ENCODE measurements at places on chromosomes 2 and 18.

DNA sequence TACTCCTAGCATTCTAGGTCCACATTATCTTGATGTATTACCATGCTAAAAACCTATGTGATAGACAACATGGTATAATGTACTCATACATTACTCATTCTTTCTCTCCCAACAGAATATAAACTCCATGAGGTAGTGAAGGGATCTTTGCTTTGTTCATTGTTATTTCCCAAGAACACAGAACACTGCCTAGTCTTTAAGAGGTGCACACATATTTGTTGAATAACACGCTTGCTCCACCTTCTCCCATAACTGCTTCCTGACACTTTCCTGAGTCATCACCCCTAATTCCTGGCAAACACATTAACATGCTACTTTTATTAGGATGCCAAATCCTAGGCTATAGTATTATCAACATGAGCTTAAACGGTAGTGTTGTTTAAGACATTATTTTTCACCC lies 41.3 kb downstream of the REV1 start:
- peak; percentile 43 for DNase-seq

DNA sequence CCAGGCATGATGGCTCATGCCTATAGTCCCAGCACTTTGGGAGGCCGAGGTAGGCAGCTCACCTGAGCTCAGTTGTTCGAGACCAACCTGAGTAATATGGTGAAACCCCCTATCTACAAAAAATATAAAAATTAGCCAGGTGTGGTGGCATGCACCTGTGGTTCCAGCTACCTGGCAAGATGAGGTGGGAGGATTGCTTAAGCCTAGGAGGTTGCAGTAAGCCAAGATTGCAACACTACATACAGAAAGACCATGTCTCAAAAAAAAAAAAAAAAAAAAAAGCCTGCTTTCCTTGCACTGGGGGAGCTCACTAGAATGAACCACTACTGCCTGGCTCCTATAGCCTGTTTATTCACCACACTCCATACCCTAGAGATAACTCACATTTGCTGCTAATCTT lies 7.4 kb upstream of the MAT2A start:
- no peak for DNase-seq

- no peak for DNase-seq
Observed at GRCh38 chr2:187138265-187138664, 289.3 kb upstream of the ZSWIM2 start.

DNA sequence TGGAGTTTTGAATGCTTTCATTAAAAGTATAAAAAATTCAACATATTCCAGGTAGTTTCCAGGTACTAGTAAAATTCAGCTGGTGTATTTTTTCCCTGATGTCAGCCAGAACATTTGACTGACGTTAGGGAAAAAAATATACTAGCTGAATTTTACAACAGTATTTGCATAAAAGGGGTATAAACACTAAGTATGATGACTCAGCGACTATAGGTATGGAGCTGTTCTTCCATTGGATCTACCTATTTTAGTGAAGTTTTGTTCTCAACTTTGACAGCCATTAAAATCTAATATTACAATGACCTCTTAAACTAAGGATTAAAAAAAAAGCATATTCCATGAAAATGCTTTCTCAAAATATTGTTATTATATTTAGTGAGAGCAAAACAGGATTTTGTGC lies 155.9 kb downstream of the FSHR start:
- DNase-seq: no peak

Data from epithelial cell of proximal tubule (primary cell).